ENCODE measurements at places on chromosomes 3 and 15.

DNA sequence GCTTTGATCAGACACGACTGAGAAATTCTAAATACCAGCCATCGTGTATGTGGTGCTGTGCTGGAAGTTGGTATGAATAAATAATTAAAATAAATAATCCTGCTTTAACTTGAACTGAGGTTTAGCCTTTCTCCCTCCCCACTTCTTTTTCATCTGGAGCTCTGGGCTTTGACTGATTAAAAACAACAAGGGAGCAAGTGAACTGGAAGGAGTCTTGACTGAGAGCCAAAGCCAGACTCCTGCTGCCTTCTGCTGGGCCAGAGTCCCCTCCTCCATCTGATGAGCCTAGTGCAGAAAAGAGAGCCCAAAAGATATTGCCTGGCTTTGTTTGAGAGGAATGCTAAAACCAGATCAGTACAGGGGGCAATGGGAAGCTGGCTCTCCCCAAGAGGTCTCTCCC is 96.0 kb downstream of the CCNL1 start:
- no peak for DNase-seq

- no peak for DNase-seq
Observed at GRCh38 chr15:63801171-63801570, 32.6 kb downstream of the HERC1 start.

DNA sequence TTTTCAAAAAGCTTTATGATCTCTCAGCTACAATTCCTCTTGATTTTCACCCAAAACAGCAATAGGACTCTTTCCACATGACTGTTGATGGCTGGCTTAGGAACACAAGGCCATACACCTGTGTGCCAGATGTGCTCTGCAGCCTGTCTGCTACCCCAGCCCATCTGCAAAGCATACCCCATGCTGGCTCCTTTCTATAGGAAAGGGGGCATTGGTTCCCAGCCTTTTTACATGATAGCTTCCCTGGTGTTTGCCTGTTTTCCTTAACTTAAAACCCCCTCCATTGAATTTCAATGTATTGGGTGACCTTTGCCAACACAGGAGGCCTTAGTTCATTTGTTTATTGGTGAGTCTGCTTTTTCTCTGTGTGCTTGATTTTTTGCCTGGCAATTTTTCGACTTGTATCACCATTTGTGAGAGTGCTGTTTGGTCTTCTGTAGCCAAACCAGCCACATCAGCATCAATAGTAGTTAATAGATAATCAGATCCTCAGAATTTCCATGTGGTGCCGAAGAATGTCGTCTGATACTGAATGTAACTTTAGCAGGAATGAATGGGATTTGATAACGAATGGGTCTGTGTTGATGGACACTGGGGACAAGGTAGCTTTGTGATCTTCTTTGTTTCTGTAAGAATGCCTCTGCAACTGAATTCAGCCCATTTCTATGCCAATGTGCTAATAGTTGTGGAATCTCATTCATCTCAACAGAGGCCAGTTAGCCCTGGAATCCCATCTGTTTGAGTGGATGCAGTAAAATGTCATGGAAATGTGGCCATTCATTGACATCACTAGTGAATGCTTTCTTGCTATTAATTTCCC is 272.2 kb upstream of the RARB start:
- DNase-seq: no peak

- no peak for DNase-seq
Observed at GRCh38 chr3:180329187-180329586, 272.8 kb upstream of the TTC14 start.

DNA sequence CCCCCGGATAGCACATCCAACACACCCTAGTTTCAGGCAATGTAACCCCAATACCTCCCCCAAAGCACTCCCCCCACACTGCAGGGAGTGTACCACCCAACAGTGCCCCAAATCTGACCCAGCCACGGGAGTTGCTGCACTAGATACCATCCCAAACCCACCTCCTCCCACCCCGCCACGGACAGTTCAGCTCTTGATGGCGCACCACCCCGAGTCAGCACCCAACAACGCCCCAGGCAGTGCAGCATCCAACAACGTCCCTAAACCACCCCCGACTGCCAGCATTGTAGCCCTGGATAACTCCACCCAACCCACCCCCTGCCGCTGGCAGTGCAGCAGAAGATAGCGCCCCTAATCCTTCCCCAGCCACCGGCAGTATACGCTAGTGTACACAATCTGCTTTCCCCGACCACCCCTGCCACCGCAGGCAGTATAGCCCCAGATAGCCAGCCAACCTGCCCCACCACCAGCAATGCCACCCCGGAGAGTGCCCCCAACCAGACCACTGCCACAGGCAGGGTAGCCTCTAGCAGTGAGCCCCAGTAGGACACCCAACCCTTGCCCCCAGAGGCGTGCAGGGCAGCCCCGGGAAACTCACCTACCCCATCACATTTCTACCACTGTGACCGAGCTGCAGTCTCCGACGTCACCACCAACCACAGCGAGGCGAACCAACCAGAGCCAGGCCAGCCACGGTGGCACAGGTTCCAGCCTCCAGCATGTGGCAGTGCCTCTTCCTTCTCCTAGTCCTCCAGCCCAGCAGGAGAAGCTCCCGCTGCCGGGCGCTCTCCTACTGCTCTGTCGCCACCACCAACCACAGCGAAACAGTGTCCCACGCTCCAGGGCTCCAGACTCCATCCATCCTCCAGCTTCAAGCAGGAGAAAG is 178.1 kb downstream of the POTEB3 start:
- no peak for DNase-seq

GRCh38 chr15:88954431-88955277 is 41.5 kb upstream of the MFGE8 start:
- DNase-seq: no peak

GRCh38 chr15:29795610-29796009 is 26.7 kb downstream of the TJP1 start:
- no peak for DNase-seq

DNA sequence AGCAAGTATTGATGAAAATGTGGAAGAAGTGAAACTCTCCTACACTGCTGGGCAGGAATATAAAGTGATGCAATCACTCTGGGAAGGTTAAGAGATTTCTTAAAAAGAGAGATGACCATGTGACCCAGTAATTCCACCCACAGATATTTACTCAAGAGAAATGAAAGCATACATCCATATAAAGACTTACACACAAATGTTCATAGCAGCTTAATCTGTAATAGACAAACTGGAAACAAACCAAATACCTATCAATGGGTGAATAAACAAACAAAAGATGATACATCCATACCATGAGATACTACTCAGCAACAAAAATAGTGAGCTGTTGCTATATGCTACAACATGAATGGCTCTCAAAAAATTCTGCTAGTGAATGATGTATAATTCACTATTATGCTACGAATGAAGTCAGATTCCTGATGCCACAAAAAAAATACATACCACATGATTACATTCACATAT is 463.3 kb downstream of the MAGI1 start:
- no peak for DNase-seq

GRCh38 chr3:36937492-36937891 is 7.4 kb downstream of the TRANK1 start:
- no peak for DNase-seq

DNA sequence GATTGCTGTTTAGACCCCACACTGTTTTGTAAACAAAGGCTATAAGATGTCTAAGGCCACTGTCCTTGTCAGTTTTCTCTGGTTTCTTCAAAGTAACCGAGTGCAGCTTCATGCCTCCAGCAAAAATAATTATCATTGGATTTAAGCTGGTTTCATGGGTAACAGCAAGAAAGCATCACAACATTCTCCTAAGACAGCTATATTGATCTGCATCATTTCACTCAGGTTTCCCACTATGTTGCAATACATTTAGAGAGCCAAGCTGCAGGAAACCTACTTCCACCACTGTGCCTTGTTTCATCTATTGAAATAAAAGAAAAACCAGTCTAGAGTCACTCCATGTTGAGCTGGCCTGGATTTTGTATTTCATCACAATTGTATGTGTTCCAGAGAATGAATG is 351.4 kb downstream of the OXSM start:
- no peak for DNase-seq

DNA sequence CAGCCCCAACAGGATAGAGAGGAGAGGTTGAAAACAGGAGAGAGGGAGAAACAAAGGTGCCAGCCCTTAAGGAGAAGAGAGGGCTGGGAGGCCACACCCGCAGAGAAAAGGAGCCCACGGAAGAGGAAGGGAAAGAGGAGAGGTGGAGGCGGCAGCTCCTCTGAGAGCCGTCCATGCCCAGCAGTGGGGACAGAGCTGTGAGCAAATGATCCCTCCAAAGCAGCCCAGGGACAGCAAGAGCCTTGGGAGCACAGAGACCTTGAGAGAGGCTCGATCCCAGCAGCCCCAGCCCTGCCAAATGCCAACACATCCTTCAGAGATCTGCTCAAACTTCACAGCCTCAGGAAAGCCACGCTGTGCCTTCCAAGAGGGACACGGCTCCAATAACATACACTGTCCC is 66.7 kb upstream of the CORO2B start:
- no peak for DNase-seq

GRCh38 chr3:110362751-110363150 is 708.9 kb upstream of the NECTIN3 start:
- no peak for DNase-seq

DNA sequence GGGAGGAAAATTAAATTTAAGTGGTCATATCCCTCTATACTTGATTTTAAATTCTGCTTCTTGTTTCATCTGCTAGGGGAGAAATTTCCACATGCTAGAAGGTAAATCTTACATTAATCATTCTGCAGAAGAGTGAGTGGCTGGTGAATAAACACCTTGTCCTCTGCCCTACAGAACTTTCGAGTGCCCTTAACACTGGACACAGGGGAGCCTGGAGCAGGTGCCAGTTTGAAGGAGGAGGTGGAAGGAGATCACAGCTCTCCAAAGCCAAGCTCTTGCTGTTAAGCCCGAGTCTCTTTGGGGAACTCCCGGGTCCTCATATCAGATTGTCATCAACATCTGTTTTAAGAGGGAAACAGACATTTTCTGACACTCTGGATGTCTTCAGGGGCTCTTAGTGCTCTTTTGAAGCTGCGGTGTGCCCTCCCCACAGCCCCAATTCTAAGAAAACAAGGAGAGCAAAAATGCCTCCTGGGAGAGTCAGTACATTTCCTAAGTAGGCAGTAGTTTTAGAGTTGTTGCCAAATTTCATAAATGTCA is 31.3 kb downstream of the LAMP3 start:
- DNase-seq: no peak

- no peak for DNase-seq
Observed at GRCh38 chr15:64197425-64197824, 34.6 kb upstream of the PPIB start.

- no peak for DNase-seq
Observed at GRCh38 chr3:50583897-50584296, 14.6 kb downstream of the HEMK1 start.

DNA sequence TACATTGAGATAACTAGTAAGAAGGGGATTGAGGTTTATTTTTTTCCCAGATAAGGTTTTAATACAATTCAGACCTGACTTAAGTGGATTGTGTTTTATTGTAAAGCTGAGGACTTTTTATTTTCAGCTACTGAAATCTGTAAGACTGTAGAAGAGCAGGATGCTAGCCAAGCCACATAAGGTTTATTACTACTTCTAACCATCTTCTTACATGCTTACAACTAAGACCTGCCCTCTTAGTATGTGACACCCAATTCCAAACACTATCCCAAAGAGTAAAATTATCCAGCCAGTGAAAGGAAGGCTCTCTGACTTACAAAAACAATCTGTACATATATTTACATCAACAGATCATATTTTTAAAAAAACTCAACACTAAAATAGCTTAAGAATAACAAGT is 564.5 kb upstream of the NAALADL2 start:
- no peak for DNase-seq

DNA sequence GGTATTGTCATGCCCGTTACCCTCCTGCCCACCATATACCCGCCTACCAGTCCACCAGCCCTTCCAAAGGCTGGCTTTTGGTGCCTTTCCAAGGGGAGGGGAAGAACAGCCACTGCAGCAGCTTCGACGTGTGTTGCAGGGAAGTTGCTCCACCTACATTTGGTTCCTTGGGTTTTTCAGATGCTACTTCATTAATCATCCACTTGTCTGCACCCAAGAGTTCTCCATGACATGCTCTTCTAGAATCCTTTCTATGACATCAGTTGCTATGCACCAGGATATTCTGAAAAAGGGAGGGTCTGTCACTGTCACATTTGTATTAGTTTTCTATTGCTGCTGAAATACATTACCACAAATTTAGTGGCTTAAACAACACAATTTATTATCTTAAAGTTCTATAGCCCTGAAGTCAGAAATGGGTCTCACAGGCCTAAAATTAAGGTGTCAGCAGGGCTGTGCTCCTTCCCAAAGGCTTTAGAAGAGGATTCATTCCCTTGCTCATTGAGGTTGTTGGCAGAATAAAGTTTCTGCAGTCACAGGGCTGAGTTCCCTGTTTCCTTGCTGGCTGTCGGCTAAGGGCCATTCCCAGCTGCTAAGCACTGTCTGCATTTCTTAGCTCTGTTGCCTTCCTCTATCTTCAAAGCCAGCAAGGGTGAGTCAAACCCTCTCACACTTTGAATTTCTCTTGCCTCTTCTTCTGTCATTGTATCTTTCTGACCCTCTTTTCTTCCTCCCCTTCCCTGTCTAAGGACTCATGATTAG is at the start of gene LYZL4:
Gene LYZL4 (minus strand): TSS at position 241 of the 762 bp plus-strand sequence. CDS start 3,359 bp downstream, outside the sequence.
- no peak for DNase-seq

- DNase-seq: no peak
Observed at GRCh38 chr3:179072100-179072438, 460 bp upstream of the ZMAT3 start.

- no peak for DNase-seq
Observed at GRCh38 chr3:108486941-108487340, 23.5 kb downstream of the MYH15 start.

DNA sequence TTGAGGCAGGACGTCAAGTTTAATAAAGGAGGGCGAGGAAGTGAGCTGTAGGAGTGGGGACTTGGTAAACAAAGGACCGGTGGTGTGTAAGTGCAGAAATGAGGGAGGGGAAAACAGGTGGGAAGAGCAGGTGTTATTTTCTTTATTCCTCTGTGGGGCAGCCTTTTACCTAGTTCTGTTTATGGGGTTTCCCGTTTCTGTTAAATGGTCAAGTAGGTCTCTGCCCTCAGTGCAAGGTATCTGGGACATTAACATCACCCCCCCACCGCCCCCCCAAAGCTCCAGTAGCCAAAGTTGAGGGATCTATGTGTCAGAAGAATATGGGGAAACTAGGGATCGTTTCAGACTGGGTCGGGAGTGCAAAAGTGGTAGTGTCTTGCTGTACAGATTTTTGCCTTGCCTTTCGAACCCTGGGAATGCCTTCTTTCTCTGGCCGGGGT is 893 bp downstream of the MGA start:
- DNase-seq: no peak

GRCh38 chr3:151816091-151816604 is 2.2 kb downstream of the AADAC start:
- no peak for DNase-seq

DNA sequence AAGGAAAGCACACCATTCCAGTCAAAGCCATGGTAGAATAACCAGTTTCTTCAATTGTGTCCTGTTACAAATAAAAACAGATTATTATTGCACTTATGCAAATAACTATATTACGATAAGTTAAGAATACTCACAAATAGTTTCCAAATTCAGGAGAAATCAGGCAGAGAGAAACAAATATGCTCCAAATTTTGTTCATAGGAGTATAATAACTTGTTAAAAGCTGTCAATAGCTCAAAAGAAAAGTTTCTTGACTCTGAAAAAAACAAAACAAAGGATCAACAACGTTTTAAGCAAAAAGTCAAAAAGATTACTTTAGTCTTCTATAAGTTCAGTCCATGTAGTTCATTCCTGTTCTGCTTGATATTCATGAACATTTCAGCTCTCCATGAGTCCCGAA is 59.7 kb upstream of the BDH1 start:
- DNase-seq: no peak

- peak; percentile 11 for DNase-seq
Observed at GRCh38 chr15:40471808-40472150, 995 bp downstream of the CHST14 start.

All from D721Med (cell line).